ENCODE measurements at places on chromosomes 11 and 22. TPM values are rescaled to one million over a fixed set of nuclear protein-coding genes. Genes with fewer than 3 reads are reported as not detected.

Gene OR56A1
- total RNA-seq = not detected

Gene LMO2
- total RNA-seq = not detected

Gene CRACR2B
- total RNA-seq = 13.3 TPM

- no peak for DNase-seq
Observed at GRCh38 chr11:33207408-33207985, 46.2 kb upstream of the CSTF3 start.

DNA sequence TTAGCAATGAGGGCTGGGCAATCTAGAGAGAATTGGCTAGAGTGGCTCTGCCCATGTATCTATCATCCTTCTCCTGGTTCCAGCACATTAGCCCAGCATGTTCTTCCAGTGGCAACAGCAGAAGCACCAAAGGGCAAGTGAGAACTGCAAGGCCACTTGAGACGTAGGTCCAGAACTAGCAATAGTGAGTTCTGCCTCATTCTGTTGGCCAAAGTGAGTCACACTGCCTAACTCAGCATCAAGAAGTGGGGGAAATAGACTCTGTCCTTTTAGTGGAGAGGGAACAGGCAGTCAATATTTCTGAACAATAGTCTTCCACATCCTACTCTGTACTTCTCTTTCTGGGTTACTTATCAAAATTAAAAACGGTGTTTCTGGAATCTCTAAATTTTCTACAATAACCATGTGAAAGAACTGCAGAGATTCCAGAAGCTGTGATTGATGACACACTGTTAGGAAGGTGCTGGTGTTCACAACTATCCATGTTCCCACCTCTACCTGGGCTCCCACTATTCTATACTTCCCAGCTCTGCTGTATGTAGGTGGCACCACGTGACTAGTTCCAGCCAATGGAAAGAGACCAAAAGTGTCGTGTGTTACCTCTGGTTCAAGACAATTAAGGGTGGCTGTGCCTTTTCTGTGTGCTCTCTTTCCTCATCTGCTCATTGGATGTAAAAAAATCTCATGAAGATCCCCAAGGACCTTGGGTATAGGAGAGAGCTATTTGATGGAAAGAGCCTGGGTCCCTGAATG, 23.4 kb upstream of the GRK3 start:
- DNase-seq = no peak

DNA sequence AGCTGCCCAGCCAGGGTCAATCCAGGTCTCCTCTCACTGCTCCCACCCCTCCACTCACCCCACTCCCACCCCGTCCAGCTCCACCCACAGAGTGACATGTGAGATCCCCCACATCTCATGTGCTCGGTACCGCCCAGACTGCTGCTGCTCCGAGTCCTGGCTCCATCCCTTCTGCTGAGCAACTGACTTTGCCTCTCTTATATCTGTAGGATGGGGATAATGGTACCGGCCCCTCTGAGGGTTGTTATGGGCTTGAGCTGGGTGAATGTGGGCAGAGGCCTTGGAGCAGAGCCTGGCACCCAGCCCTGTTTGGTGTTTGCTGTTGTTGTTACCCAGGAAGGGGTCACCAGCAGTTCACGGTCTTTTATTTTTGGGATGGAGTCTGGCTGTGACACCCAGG, 77.0 kb downstream of the ST3GAL4 start:
- no peak for DNase-seq

GRCh38 chr11:11422411-11423128, 69.5 kb upstream of the CSNK2A3 start:
- DNase-seq = no peak

GRCh38 chr11:47399860-47400767, 8.3 kb upstream of the SLC39A13 start:
- peak; percentile 57 for DNase-seq
